Calu3 (cell line): ENCODE measurements at places on chromosomes 2 and 18. TPM values are rescaled to one million over a fixed set of nuclear protein-coding genes. Genes with fewer than 3 reads are reported as not detected.

Gene CRYGC
- not detected in 2 replicates for total RNA-seq

Gene ITGA6
- total RNA-seq = 242 and 270 TPM in 2 replicates

Gene SNORC
- 4.3 and 5.0 TPM in 2 replicates for total RNA-seq

Gene SH3BP4
- total RNA-seq = 35.0 and 36.9 TPM in 2 replicates

Gene ASAP2
- total RNA-seq = 75.1 and 78.6 TPM in 2 replicates

DNA sequence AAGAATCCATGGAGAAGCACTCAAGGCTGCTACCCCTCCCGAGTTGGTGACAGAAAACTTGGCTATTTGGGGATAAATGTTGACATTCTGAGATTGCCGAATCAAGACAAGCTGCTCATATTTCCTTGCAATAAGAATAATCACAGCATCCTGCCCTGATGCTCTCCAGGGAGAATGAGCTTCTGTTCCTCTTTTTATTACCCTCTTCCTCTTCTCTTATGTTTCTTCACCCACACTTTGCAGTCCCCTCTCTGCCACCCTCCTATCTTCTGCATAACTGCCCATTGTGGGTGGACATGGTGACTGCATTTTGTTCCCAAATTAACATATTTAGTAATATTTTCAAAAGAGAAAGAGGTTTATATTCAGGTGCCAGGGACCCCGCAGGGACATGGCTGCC, 11.9 kb upstream of the MSGN1 start:
- no peak for DNase-seq

GRCh38 chr2:151363709-151364108, 6.3 kb downstream of the TNFAIP6 start:
- DNase-seq = no peak

GRCh38 chr2:49616800-49617199, 462.5 kb upstream of the FSHR start:
- DNase-seq = peak; percentile 4
